ENCODE measurements at places on chromosomes 12 and 14.

GRCh38 chr12:102757882-102758226 is 159.2 kb downstream of the PAH start:
- DNase-seq = no peak

- DNase-seq = no peak
Observed at GRCh38 chr12:128138125-128138524, 128.8 kb upstream of the TMEM132C start.

DNA sequence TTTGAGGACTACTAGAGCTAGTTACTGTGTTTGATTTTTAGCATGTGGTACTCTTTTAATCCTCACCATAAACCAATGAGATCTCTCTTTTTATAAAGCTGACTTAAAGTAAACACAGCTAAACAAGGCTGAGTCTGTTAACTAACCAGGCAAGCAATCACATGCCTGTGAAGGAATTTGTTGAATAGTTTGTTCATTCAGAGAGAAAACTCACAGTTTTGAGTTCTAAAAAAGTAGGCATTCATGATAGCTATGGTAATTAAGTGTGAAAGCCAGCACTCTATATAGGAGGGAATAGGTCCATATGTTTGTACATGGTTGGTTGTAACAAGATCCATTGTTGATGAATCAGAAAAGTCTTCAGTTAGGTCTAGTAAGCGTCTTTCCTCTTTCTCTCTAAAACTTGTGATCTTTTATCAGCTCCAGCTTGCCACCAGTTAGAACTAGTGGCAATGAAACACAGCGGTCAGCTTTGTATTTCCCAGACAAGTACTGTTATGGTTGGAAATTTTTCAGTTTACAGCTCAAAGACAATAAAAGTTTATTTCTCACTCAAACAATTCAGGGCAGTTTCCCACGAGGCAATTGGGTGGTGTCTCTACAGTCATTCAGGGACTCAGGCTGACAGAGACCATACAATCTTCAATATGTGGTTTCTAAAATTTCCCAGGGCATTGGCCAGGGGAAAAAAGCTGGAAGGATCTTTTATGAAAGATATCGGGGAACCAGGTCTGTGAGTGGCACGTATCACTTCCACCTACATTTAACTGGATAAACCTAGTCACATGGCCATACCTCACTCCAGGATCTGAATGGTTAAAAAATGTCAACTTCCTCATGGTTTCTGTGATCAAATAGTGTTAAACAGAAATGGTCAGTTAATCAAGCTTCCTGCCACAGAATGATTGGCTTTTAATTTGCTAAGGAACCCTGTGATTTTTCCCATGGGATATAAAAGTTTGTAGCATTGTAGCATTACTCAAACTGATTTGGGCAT is 203.1 kb downstream of the KIF21A start:
- DNase-seq = no peak

DNA sequence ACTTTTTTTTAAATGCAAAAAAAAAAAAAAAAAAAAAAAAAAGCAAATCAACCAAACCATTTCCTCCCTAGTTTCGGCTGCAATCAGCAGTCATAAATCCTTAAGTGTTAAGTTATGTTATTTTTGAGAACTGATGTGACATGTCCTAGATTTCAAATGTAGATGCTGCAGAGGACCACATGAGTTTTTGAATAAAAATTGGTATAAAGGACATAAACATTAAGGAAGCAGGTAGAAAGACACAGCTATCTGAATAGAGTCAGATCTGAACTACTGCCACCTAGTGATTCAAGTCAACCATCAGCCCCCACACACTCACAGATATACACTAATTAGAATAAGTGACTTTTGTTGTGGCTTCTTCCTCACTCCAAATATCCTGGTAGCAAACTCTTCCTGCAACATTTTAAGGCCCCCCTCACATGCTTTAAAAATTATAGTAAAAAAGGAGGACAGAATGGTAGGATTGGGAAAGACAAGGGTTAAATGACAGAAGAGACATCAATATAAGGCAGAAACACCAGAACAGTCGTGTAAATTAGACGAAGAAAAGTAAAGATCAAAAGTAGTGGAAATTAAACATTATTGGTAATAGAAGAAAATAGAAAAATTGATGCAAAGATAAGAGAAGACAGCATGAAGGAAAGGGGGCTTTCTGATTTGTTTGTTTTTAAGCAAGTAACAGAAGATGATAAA is 394.5 kb upstream of the ATP2B1 start:
- DNase-seq = no peak

GRCh38 chr12:34377243-34378035 is 355.1 kb downstream of the ALG10 start:
- no peak for DNase-seq

DNA sequence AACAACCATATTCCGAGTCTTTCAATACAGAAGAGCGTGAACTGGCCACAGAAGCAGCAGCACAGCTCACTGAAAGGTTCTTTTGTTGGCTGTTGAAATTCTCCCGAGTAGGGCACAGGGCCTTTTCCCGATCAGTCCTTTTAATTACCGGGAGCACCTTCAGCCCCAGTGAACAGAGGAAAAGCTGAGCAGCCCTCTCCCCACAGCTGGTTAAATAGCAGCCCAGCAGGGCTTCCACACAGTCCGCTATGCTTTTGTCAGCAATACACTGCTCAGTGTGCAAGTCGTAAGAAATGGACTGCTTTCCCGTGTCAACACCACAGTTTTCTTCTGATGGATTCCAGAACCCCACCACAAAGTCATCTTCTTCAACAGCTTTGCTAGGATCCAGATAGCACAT is 61.3 kb downstream of the DICER1 start:
- DNase-seq = no peak

- DNase-seq = no peak
Observed at GRCh38 chr12:43357141-43357540, 194.9 kb downstream of the ADAMTS20 start.

GRCh38 chr12:53328043-53328435 is 6.6 kb upstream of the AAAS start:
- no peak for DNase-seq

- no peak for DNase-seq
Observed at GRCh38 chr14:106489112-106489881, 962.9 kb downstream of the TMEM121 start.

- no peak for DNase-seq
Observed at GRCh38 chr14:81348061-81348460, 52.1 kb downstream of the STON2 start.

- peak; percentile 46 for DNase-seq
Observed at GRCh38 chr14:59251811-59252771, 63.6 kb downstream of the DAAM1 start.

- DNase-seq = no peak
Observed at GRCh38 chr12:109625131-109625559, 51.6 kb downstream of the MVK start.

DNA sequence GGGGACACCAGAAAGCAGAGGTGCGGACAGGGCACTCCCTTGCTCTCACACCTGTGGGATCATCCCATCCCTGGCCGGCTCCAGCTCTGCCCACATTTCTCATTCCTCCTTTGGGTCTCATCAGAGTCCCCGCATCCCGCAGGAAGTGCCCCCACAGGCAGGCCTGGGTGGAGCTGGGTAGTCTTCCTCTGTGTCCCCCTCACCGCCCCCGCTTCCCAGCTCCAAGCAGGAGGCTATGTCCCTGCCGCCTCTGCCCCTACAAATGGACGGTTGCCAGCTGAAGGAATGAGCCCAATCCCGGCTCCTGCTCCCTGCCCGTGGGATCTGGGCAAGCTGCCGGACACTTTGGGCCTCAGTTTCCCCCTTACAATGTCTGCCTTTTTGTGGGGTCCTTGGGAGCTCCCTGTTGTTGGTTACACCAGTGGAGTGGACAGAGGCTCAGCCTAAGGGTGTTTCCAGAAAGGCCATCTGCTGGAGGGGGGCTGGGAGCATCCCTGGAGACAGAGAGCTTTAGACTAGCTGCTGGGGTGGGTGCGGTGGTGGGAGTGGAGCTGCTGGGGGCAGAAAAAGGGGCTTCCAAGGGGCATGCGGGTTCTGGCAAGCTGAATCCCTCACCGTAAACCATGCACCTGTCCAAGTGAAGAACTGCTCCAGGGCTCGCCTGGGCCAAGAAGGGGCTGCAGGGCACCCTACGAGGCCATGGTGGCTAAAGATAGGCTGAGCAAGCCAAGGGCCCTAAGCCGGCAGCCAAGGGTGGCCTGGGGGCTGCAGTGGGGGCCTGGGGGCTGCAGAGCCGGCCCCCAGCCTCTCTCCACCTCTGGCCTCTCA is 7.9 kb upstream of the GPR132 start:
- DNase-seq = no peak

DNA sequence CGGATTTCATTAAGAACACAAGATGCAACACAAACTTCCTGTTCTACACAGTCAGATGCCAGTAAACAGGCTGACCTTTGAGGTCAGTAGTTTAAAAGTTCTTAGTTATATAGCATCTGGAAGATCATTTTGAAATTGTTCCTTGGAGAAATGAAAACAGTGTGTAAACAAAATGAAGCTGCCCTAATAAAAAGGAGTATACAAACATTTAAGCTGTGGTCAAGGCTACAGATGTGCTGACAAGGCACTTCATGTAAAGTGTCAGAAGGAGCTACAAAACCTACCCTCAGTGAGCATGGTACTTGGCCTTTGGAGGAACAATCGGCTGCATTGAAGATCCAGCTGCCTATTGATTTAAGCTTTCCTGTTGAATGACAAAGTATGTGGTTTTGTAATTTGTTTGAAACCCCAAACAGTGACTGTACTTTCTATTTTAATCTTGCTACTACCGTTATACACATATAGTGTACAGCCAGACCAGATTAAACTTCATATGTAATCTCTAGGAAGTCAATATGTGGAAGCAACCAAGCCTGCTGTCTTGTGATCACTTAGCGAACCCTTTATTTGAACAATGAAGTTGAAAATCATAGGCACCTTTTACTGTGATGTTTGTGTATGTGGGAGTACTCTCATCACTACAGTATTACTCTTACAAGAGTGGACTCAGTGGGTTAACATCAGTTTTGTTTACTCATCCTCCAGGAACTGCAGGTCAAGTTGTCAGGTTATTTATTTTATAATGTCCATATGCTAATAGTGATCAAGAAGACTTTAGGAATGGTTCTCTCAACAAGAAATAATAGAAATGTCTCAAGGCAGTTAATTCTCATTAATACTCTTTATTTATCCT is 13.5 kb downstream of the PTGER2 start:
- no peak for DNase-seq

GRCh38 chr12:84692071-84692470 is 220.5 kb downstream of the SLC6A15 start:
- no peak for DNase-seq

- DNase-seq = no peak
Observed at GRCh38 chr14:105739331-105740102, 213.1 kb downstream of the TMEM121 start.

DNA sequence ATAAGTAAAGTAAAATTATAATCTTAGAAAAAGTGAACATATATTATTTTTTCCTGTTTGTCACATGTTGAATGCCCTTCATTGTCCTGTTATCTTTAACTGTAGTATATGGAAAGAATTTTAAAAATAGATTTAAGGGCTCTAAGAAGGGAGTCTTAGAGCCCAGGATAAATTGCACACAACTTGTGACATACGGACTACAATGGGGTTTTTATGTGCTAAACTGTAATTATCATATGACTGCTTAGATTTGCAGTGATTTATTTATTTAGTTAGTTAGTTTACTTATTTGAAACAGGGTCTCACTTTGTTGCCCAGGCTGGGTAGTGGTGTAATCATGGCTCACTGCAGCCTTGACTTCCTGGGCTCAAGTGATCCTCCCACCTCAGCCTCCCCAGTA is 187.8 kb upstream of the HMGA2 start:
- DNase-seq = no peak

DNA sequence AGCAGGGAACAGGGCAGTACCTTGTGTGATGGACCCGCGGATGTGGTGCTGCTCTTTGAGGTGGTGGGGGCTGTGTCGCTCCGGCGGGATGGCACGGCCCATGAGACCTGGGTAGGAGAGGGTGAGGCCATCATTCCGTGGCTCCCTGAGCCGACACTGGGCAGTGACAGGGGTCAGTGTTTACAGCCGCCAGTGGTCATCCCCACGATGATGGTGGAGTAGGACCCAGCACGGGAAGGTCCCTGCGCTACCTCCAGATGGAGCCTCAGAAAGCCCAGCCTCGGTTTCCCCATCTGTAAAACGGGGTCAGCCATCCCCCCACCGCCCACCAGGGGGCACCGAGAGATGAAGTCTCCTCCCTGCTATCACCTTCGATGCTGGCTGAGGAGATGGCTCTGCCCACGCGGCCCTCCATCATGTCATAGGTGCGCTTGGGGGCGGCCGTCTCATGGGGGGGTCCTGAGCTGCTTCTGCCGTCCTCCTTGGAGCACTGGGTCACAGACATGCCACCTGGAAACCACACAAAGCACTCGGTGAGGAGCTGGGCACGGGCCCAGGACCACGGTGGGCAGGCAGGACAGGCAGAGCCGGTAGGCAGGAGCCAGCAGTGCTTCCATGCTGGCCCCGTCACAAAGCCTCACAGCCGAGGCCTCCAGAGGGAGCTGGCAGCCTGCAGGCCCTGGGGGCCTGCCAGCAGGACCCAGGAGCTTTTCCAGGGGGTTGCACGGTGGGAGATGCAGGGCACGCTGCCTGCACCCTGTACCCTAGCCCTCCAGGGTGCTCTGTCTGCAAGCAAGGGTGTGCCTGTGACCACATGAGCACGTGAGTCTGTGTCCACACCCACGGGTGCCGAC is 53.1 kb downstream of the RFLNA start:
- no peak for DNase-seq

- no peak for DNase-seq
Observed at GRCh38 chr14:51392416-51392815, 152.4 kb downstream of the TMX1 start.

- DNase-seq = no peak
Observed at GRCh38 chr14:101839236-101839635, 77.7 kb downstream of the PPP2R5C start.

DNA sequence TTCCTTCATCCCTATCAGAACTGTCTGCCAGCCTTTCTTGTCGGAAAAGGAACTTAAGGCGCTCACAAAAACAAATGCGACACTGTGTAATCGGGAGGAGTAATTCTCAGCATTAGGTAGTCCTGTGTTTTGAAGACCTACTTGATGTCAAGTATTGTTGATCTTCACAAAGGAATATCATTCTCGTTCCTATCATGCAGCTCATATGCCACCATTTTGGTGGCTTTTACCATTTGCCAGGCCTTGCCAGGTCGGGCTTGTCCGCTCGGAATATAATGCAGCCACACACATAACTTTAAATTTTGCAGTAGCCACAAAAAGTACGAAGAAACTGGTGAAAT is 903 bp upstream of the PPP4R3A start:
- peak; percentile 35 for DNase-seq

- peak; percentile 12 for DNase-seq
Observed at GRCh38 chr14:81743605-81744004, 210.0 kb upstream of the SEL1L start.

- DNase-seq = peak; percentile 56
Observed at GRCh38 chr12:119036878-119037825, 55.8 kb downstream of the SRRM4 start.

- no peak for DNase-seq
Observed at GRCh38 chr12:51059086-51059485, 11.0 kb downstream of the LETMD1 start.

GRCh38 chr14:65149116-65149515 is 46.8 kb upstream of the MAX start:
- DNase-seq = no peak

GRCh38 chr12:86666316-86666715 is 410.1 kb upstream of the MGAT4C start:
- DNase-seq = no peak
